Mucosa of gallbladder (tissue), 1 donor: ENCODE measurements at places on chromosomes 1 and 21. TPM values are rescaled to one million over a fixed set of nuclear protein-coding genes. Genes with fewer than 3 reads are reported as not detected.

DNA sequence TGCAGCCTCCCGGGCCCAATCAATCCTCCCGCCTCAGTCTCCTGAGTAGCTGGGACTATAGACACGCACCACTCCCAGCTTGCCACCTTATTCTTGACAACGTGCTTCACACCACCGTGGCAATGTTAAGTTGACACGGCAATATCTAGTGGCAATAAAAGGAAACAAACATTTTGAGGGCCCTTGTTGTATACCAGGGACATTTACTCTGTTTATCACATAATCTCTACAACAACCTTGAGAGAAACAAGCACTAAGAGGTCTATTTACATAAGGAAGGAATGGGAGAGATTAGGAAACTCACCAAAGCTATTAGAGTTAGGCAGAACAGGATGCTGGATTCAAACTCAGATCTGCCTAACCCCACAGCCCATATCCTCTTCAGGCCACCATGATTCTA lies 3.1 kb downstream of the KLHDC8A start:
- DNase-seq: no peak

Gene OR2T35
- total RNA-seq: not detected

DNA sequence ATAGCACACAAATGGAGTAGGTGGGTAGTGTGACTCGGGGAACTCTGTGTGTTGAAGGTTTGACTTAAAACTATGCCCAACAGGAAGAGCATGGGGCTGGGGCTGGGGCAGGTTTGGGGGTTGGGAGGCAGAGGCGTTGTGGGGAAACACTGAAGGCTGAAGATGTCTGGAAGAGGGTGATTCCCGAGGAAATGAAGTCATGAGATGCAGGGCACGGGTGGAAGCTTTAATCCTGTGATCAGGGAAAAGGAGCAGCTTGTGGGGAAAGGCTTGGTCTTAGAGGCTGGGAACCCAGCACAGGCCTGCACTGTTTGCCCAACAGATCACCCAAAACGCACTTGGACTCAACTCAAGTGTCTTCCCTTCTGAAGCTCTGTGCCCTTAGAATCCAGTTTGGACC lies 26.6 kb upstream of the CTBS start:
- DNase-seq: no peak

DNA sequence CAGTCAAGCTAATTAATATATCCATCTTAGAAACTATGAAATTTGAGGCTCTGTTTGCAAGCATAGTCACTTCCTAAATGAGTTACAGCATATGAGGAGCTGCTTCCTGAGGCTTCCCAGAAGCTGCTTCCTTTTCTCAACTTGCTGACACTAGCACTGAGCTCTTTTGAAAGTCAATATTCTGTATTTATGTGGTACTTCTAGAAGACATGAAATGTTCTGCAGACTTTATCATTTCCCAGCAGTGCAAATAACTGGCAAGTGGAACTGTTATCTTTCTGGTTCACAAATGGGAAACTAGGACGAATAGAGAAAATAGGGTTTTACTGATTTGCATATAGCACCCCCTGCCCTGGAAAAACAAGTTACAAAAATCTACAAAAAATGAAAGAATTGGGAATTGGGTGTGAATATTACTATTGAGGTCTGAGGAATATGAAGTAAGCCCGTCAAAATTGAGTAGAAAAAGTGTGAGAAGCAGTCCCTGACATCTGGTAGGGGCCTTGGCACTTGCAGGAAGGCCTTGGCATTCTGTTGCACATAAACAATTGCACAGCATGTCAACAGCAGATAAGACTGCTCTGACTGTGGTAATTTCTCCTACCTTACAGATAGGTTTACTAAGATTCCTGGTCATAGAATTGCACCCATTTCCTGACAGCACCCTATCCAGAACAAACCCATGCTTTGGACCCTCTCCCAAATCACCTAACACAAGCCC lies 7.1 kb downstream of the GIPC2 start:
- no peak for DNase-seq

DNA sequence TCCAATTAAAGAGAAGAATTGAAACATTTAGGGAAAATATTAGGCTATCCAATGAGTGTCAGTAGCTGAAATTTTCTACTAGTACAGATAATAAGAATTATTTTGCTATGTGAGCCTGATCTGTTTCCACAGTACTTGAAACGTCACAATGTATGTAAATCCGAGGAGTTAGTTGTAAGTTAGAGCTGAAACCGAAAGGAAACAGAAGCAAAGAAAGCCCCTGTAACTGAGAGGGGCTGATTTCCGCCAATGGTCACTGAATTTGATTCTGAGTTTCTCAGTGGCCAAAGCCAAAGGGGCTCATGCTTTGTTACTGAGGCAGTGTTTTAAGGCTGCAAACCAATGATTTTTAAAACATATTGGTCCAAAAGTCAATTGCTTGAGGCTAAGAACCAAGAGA lies 168.3 kb upstream of the DUSP10 start:
- DNase-seq: no peak

Gene CFHR3
- total RNA-seq: 0.49 TPM

- DNase-seq: no peak
Measured at GRCh38 chr1:22053861-22054770, 1.6 kb downstream of the CDC42 start.

DNA sequence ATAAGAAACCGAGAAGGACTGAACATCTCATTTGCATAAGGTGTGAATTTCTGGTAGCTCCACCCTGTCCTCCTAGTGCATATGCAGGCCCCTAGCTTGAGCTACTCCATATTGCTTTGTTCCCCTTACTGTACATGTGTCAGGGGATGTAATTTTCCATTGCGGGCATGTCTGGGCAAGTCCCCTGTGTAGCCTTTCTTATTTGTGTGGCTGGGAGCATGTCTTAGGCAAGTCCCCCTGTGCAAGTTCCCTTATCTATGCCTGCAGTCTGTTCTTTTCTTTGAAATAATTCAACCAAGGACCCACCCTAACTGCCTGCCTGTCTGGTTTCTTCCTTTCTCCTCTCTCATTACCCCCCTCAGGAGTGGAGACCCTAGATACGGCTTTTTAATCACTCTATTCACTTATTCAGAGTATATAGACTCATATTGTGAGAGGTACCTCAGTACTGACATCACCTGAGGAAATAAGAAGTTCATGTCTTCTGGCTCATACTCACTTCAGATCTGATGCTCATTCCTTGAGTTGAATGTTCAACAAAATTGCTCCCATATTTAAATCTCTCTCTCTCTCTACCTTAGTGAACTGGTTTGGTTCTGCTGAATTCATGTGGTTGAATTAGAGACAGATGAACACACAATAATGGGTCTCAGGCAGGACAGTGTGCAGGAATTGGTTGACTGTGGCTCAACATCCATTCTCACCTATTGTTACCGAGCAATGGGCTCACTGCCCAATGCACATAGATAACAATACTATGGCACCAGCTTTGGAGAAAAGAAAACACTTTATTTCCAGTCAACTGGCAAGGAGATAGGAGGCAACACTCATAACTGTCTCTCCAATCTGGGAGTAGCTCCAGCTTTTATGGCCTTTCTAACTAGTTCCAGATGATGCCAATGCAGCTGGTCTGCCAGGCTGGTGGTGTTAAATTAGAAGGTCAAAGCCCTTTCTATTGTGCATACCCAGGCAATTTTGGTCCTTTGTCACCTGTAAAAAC lies 27.9 kb upstream of the NPL start:
- no peak for DNase-seq

DNA sequence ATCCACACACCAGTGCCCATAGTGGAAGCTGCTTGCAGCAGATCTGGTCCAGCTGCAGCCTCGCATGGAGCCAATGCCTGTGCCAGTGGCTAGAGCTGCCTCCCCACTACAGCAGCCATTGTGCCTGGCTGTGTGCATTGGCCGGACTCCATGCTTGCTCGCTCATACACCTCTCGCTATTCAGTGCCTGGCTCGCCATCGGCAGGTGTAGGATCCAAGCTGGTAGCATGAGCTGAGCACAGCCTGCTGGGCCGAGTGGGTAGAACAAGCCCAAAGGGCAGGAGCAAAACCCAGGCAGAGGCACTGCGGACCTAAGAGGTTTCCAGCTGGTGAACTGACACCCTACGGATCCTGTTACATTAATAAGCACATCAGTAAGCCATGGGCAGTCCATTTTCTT lies 1184.1 kb downstream of the AMY1C start:
- no peak for DNase-seq

- no peak for DNase-seq
Measured at GRCh38 chr21:37845535-37845934, 70.7 kb downstream of the KCNJ6 start.

Gene KCNA3
- total RNA-seq: 3.5 TPM

Gene CD5L
- total RNA-seq: not detected

- DNase-seq: no peak
Measured at GRCh38 chr1:25858494-25858893, 763 bp downstream of the AUNIP start.

- no peak for DNase-seq
Measured at GRCh38 chr1:84319662-84320061, 18.2 kb downstream of the SAMD13 start.

- no peak for DNase-seq
Measured at GRCh38 chr1:162079030-162079429, 9.5 kb downstream of the NOS1AP start.
